CD4-positive, alpha-beta T cell treated with Interleukin-1 beta for 1 hour (primary cell): ENCODE measurements at places on chromosomes 7 and 10.
A peak's percentile ranks its signal among the peaks of the same experiment; 100 is the strongest.

- DNase-seq: no peak
These were observed 429.0 kb upstream of the LRGUK start for GRCh38 chr7:133698127-133698526.

DNA sequence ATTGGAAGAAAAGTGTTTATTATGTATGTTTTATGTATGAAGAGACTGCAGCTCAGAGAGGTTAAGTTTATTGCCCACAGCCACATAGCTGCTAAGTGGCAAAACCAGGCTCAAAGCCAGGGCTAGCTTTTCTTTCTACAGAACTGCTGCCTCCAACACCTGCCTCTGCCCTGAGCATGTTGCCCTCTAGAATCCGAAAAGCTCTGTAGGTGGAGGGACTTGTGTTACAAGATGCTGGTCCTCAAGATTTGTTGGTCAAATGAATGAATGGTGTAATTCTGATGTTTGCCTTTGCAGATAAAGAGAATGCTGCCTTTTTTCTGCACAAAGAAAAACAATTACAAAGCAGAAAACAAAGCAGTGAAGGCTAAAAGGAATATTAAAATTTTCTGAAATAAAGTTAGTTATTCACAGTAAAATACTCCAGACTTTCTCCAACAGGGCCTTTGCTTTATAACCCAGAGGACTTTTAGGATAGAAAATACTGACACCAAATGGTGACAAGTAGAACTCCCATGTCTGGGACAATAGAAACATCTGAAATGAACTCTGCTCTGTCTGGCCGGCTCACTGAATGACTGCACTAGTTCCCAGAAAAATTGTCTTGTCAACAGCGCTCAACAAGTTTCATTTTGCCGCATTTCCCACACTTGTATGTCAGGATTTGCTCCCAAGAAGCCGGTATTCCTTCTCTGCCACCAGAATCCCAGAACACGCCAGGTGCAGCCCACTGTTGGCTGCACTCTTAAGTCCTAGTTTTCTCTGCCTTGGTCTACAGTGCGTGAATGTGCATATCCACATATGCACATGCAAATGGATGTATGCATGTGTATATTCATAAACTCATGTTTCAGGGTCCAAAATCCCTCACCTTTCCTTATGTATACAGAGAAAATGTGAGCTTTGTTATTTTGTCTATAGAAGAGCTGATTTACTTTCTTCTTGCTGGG, 11.0 kb upstream of the DNTT start:
- peak; percentile 28 for DNase-seq

DNA sequence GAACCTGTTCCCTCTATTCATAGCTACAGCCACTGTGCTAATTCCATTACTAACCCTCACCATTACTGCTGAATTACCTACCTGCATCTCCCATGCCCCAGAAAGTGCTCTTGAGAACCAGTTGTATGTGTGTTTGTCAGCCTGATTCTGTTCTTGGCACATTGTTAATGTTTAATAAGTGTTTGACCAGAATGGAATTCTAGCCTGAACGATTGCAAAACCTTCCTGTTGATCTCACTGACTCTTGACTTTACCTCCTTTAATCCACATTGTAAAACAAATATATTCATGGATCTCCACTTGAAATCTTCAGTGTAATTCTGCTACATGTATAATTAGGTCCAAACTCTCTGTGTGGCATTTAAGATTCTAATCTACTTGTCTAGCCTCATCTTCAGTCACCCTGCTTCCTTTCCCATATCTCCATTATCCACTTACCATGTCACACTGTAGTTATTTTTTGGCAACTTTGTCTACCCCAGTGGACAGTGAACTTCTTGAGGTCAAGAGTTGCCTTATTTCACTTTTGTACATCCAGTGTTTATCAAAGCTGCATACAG, 4.9 kb downstream of the ZNF277 start:
- DNase-seq: no peak

- DNase-seq: no peak
These were observed 46.6 kb downstream of the MSRB2 start for GRCh38 chr10:23141995-23142394.

DNA sequence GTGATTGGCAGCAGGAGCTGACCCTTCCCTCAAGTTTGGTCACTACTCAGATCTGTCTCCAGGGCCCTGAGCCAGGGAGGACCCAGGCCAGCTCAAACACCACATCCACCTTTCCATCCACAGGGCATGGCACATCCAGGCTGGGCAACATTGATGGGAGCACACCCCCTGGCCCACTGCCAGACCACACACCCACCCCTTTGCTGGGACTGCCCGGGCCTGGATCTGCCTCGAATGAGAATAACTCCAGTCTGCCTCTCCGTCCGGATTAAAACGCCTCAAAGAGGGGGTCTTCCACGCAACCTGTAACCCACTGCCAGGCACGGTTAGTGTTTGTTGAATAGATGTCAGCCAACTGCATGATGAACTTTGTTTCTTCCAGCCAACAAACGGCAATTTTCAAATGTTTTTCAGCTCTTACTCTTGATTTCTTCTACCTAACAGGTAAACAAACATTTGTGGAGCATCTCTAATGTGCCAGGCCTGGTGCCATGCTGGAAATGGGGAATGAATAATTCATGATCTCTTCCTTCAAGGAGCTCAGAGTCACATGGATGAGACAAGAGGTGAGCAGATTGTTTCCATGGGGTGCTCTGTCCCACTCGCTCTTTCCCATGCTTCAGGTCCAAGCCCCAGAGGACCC, 41.0 kb upstream of the CHST15 start:
- no peak for DNase-seq

DNA sequence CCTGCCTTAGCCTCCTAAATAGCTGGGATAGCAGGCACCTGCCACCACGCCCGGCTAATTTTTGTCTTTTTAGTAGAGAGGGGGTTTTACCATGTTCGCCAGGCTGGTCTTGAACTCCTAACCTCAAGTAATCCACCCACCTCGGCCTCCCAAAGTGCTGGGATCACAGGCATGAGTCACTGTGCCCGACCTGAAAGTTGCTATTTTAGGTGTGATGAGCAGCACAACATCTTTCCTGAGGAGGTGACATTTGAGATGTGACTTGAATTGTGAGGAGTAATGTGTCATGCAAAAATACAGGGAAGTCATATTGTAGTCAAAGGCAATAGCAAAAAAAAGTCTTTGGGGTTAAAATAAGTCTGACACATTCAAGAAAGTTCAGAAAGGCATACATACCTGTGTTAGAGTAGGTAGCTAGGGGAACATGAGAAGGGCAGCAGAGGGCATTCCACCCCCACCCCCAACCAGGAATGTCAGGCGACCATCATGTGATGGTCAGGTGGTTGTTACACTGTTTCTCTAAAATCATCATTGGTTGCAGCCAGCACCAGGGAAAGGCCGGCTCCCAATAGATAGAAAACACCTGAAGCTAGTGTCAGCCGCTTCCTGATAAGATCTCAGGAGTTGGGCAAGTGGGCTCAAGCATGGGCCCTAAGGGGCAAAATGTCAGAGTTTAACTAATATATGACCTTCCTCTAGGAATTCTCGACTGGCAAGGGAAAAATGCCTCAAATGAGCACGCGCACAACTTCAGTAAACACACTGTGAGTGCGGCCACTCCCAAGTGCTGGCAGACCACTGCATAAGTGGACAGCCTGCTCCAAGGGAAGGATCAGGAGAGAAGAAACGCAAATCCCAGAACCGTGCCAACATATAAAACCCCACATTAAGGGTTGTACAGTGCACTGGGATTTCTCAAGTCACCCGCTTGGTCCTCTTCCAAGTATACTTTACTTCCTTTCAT, at the start of gene TACC2:
Gene TACC2, plus strand, starts transcription at position 803 of the 964 bp plus-strand sequence. CDS start 32,819 bp downstream, outside the sequence.
- no peak for DNase-seq

DNA sequence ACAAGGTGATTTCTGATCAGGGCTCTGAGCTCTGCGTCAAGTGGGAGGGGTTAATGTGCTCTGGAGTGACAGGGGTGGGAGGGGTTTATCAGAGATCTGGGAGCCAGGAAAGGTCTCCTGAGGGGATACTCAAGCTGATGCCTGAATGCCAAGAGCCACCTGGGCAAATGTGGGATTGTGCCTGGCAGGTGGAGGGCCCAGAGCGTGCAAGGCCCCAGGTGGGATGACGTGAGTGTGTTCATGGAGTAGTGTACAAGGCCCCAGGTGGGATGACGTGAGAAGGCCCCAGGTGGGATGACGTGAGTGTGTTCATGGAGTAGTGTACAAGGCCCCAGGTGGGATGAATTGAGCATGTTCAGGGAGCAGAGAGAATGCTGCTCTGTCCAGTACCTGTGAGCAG, 610.3 kb downstream of the PTPRN2 start:
- DNase-seq: no peak
